Activated CD8-positive, alpha-beta memory T cell treated with anti-CD3 and anti-CD28 coated beads for 1 hour (primary cell): ENCODE measurements at places on chromosomes 13 and 19.

DNA sequence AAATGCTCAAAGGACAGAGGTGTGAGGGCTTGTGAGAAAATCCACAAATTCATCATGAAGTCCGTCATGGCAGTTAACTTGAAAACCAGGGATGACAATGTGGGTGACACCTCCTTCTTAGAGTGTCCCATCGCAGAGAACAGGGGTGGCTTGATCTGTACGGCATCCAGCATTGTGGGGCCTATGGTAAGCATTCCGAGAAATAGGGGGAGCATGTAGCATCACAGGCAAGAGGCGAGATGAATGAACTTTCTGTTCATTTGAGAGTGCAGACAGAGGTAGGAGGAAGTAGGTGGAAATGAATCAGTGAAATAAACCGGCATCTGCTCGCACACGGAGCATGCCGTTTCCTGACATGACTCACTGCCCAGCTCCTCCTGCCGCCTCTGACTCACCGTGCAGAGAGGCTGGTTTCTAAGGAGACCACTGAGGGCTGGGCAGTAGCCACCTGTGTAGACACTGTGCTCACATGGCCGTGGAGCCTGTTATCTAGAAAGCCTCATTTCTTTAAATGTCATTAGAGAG lies 339.0 kb downstream of the RFC3 start:
- no peak for DNase-seq

DNA sequence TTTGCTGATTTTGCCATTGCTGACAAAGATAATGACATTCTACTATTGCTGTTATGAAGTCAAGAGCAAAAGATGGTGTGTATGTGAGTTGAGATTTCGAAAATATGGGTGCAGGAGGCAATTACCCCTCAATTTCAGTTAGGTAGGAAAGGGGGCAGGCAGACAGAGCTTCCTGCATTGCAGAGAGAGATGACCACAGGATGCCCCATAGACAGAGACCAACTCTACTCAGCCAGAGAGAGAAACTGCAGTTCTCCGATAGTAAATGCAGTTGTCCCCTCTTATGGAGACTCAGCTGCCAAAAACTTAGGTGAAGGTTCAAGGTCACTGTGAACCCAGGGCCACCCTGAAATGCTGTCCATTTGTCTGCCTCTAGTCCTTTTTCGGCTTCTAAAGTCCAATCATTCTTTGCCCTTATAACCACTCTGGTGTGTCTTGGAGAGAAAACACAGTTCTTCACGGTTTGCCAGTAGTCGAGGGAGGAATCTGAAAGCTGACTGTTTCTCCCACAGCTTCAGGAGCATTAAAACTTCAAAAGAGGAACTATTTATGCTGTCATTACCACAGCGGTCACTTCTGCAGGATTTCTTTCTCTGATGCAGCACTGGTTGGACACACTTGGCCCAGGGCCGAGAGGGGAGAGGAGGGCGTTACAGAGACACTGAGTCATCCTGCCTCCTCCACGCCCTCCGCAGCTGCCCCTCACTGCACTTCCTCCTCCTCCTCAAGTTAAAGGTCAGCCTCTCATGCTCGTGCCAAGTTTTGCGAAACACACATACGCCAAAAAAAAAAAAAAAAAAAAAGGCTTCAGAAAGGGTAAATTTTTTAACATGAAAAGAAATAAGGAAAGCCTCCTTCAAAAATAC lies 264.3 kb downstream of the FOXO1 start:
- DNase-seq = no peak

GRCh38 chr13:73335944-73336343 lies 277.1 kb downstream of the KLF5 start:
- no peak for DNase-seq

GRCh38 chr19:57071444-57071843 lies 48.3 kb upstream of the USP29 start:
- no peak for DNase-seq

GRCh38 chr19:18503971-18504885 lies 17.6 kb downstream of the ELL start:
- DNase-seq = no peak

DNA sequence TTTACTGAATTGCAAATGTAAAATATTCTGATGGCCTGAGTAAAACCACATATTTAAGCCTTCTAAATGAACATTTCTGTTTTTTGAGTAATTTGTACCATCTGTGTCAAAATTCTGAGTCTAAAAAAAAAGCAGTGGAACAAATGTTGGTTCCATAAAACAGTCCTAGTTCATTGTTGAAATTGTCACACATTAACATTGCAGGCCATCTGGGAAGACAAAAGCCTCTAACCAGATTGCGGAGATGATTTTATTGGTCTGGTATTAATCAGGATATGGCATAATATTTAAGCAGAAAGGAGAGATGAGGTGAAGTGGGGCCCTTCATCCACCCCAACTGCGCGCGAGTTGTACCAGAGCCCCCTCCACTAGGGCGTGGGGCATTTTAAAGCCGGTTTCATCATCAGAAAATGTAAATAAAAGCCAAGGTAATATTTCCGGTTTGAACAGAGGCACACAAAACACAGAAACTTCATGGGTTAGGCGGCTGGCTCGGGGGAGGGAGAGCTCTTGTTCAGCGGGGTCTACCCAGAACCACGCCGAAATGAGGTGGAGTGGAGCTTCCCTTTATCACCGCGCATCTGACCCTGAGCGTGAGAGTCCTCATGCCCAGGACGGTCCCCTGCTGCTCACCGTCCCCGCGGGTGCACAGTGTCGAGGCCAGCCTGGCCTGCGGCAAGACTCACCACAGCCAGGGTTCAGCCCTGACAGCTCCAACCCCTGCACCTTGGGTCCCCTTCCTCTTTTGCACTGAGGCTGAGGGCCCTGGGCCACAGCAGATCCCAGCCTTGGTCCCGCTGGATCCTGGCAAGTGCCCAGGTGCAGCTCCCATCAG lies 169.2 kb downstream of the URI1 start:
- DNase-seq = no peak

GRCh38 chr13:111629457-111629856 lies 309.0 kb downstream of the TEX29 start:
- no peak for DNase-seq

GRCh38 chr19:17060802-17061201 lies 14.4 kb downstream of the HAUS8 start:
- DNase-seq = no peak

DNA sequence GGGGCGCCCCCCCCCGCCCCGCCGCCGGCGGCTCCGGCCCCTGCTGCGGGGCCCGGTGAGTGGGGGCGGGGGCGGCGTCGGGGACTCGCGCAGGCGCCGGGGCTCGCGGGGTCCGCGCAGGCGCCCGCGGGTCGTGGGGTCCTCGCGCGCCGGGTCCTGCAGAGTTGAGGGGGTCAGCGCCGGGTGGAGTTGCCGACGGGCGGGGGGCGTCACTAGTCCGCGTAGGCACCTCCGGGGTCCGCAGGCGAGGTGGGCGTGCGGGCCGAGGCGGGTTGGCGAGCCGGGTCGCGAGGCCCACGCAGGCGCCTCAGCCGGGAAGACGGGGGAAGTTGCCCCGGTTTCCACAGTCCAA lies 365 bp downstream of the PPP6R1 start:
- DNase-seq = peak; percentile 33

GRCh38 chr13:28579322-28579721 lies 79.6 kb upstream of the POMP start:
- DNase-seq = no peak

DNA sequence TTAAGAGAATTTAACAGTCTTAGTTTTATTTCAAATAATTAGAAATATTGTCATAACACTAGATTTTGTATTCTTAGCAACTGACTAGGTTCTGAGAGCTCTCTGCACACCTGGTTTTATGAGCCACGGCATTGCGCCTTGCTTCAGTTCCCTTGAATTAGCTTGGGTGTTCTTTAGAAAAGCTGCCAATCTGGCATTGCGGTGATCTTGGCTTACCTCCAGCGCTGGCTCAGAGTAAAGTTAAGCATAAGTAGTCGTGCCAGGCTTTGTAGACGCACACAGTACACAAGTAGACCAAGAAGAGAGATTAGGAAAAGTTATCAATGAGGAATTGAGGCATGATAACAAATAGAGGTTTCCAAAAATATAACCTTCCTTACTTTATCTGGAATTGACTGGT lies 45.7 kb downstream of the TPP2 start:
- DNase-seq = no peak

DNA sequence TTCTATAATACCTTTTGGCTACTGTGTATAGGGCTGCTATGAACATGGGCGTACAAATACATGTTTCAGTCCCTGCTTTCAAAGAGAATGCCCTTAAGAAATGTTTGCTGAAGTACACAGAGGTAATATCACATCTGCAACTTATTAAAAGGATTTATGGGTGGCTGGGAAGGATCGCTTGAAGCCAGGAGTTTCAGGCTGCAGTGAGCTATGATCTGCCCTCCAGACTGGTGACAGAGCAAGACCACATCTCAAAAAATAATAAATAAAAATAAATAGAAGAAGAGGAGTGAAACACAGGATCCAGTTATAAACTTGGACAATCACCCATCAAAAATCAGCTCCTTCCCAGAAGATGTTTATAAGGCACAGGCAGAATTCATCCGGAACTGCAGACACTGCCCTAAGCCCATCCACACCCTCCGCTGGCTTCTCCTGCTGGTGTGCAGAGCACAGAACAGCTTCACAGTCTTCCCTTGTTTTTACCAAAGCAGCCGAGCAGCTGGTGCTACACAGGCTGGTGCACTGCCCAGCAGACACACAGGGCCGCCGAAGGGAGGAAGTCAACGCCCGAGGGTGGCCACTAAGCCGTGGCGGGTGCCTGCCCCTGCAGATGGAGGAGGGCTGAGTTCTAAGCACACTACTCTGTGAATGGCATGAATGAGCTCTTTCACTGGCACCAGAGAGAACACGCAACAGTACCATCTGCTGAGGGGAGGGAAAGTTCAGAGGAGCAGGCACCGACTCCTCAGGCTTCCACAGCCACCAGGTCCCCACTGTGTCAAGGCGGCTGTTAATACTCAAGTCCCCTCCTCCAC lies 44.0 kb downstream of the BRD4 start:
- no peak for DNase-seq

- no peak for DNase-seq
Observed at GRCh38 chr13:109000207-109000606, 370.8 kb downstream of the MYO16 start.

DNA sequence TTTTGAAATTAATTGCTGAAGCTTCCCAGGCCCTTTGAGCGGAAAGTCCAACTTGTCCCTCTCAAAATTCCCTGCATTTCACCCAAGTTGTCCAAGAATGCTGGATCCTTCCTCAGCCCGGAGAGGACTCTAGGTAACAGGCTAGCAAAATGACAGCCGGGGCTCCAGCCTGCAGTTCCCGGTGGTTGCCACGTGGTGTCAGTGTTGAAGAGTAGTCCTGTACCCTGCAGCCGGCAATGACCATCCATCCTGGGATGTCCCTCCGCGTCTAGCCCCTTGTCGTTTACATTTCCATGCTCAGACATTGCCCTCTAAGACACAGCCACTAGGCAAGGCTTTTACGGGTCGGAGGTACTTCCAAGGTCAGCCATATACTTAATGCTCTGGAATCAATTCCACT lies 31.4 kb upstream of the MTIF3 start:
- DNase-seq = no peak

DNA sequence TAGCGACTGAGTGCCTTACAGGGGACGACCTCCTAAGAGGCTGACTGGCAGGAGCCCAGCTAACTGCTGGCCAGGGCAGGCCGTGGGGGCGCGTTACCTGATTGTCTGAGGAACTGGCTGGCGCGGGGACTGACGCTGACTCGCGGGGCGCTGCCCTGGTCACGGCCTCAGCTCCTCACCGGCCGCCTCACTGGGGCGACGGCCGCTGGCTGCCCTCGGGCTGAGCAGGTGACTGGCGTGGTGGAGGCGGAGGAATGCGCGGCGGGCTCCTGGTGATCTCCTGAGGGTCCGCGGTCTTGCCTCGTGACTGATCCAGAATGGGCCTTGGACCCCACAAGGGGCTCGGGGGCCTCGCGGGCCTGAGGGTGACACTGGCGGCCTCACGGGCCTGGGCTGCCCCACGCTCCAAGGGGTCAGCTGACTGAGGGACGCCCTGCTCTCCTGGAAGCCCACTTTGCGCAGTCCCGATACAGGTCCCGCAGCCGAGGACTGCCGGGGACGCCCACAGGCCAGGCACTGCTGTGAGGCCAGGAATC lies 39.3 kb downstream of the SIGLEC7 start:
- no peak for DNase-seq

DNA sequence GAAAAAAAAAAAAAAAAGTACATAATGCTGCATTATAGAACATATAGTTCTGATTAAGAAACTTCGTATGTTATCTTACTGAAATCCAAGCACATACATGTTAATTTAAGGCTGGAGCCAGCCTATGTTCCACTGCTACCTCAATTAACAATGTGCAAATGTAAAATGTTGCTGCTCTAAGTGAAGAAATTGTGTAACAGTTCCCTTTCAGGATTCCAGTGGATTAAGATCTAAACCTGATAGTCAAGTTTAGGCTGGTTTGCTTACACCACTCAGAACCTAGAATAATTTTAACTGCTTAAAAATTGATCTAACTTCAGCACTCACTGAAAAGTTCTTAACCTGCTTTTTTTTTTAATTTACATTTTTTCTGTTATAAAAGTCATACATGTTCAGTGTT lies 4.2 kb downstream of the VPS36 start:
- no peak for DNase-seq

DNA sequence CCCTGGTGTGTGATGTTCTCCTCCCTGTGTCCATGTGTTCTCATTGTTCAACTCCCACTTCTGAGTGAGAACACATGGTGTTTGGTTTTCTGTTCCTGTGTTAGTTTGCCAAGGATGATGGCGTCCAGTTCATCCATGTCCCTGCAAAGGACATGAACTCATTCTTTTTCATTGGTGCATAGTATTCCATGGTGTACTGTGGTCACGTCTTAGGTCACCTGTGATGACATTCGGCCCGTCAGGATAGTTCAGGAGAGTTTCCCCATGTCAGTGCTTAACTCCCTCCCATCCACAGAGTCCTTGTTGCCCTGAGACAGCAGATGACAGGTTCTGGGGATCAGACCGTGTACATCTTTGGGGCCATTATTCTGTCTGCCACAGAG lies 8.6 kb downstream of the ZNF444 start:
- DNase-seq = no peak

DNA sequence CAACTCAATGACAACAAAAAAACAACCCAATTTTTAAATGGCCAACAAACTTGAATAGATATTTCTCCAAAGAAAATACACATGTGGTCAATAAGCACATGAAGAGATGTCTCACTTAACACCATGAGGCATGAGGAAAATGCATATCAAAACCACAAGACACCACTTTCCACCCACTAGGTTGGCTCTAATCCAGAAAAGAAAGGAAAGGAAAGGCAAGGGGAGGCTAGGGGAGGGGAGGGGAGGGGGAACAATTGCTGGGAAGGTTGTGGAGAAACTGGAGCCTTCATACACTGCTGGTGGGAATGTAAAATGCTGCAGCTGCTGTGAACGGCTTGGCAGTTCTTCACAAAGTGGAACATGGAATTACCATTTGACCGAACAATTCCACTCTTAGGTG lies 854.3 kb downstream of the UQCRFS1 start:
- no peak for DNase-seq

GRCh38 chr13:107088061-107088460 lies 520.1 kb upstream of the ARGLU1 start:
- DNase-seq = no peak

GRCh38 chr19:52102782-52103181 lies 7.2 kb upstream of the ZNF841 start:
- no peak for DNase-seq

GRCh38 chr13:114208134-114208533 lies 26.6 kb upstream of the CDC16 start:
- no peak for DNase-seq

- no peak for DNase-seq
Observed at GRCh38 chr19:4932711-4933110, 23.4 kb downstream of the UHRF1 start.

- DNase-seq = no peak
Observed at GRCh38 chr19:38640368-38640767, 7.1 kb upstream of the ACTN4 start.
